ENCODE measurements at places on chromosomes 2 and 18. TPM values are rescaled to one million over a fixed set of nuclear protein-coding genes. Genes with fewer than 3 reads are reported as not detected.

DNA sequence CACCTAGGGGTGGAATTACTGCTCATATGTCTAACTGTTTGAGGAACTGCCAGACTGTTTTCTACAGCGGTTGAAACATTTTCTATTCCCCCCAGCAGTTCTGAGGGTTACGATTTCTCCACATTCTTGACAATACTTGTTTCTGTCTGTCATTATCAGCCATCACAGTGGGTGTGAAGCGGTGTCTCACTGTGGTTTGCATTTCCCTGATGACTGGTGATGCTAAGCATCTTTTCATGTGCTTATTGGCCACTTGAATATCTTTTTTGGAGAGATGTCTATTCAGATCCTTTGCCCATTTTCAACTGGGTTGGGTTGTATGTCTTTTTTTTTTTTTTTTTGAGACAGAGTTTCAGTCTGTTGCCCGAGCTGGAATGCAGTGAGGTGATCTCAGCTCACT lies 63.0 kb downstream of the ADNP2 start:
- no peak for DNase-seq

The UGT1A3 gene
- not detected for total RNA-seq

The FSHR gene
- total RNA-seq: not detected

The RTP5 gene
- not detected for total RNA-seq
